ENCODE measurements at places on chromosomes 1 and 21.

DNA sequence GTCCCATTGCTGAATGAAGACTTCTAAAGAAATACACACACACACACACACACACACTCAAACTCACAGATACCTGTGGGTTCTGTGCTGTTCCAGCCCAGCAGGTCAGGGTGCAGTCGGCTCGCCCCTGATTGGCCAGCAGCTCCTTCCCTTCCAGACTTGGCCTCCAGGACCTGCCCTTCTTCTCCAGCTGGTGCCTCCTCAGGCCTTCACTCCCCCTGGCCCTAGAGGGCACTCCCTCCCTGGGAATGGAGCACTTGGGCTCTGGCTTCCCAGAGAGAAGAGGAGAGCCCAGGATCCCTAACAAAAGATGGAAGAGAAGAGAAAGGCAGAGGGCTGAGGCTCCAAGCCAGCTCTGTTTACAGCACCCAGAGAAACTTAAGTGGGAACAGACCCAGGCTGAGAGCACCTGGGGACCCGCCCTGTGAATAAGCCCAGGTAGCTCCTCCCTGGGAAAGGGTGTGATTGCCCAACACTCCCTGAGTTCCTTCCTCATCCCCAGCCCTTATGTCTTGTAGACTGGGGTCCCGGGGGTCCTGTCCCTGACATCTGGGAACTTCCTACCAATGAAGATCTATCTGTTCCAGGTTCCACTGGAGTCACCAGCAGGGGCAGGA, at the start of gene PGLYRP3:
TSS of gene PGLYRP3 (minus strand) at position 383 of the 617 bp plus-strand sequence. CDS start 2,287 bp downstream, outside the sequence.
- no peak for DNase-seq

GRCh38 chr1:160742428-160743127, 3.5 kb downstream of the SLAMF7 start:
- DNase-seq = no peak

DNA sequence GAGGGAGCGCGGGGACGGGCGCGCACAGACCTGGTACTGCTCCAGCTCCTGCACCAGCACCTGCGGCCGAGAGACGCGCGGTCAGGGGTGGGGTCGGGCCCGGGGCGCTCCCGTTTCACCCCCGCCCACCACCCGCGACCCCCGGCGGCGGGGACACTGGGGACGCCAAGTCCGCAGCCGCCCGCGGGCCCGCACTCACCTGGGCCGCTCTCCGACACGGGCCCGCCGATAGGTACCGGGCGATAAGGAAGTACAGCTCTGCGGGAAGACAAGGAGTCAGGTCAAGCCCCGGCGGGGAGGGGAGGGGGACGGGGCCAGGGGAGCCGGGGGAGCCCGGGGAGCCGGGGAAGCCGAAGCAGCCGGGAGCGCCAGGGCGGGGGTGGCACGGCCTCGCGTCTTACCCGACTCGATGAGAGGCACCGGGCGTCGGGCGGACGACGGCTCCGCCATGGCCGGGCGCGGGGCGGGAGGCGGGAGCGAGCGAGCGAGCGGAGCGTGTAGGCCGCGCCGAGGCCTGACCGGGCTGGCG, 326 bp downstream of the BRWD1 start:
- no peak for DNase-seq

DNA sequence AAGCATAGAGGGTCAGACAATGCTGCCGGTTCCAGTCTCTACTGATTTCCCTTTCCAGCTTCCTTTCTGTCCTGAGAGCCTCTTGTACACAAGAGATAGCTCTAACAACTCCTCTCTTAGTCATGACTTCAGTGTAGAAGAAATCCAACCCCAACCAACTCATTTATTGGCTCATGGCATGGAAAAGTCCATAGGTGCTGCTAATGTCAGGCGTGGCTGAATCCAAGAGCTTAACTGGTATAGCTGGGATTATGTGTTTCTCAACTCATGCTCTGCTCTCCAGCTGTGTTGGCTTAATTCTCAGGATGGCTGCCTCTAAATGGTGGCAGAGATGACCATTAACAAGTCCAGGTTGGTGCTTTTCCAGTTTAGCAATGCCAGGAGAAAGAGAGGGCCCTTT, 12.4 kb upstream of the THRAP3 start:
- DNase-seq = no peak

DNA sequence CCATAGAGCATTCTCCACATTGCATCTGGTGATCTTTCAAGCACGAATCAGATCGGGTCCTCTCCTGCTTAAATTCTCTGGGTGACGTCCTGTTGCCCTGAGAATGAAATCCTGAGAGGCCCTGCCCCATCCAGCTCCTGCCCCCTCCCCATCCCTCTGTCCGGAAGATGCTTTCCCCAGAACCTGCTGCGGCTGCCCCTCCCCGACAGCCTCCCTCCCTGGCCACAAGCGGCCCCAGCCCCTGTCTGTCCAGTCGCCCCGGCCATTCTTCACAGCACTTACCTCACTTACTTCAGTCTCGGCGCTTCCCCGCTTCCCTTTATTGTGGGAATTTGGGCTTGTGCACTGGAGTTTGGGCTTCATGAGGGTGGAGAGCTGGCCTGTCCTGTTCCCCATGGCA, 40.3 kb downstream of the TAS1R2 start:
- DNase-seq = no peak

DNA sequence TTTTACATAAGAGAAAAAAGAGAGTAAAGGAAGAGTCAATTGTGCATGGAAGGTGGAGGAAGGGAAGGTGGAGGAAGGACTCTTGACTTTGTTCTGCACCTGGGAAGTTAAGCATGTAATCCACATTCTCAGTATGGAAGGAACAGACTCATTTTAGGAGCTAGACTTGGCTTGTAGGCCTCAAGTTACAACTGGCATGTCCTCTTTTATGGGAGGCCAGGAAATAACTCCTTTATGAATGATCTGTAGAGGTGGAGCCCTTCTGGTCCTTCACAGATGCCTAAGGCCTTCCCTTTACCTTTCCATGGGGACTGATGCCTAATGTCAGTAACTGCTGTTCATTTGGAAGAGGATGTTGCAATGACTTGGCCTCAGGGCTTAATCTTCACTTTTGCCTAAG, 29.4 kb upstream of the CCSAP start:
- DNase-seq = no peak

DNA sequence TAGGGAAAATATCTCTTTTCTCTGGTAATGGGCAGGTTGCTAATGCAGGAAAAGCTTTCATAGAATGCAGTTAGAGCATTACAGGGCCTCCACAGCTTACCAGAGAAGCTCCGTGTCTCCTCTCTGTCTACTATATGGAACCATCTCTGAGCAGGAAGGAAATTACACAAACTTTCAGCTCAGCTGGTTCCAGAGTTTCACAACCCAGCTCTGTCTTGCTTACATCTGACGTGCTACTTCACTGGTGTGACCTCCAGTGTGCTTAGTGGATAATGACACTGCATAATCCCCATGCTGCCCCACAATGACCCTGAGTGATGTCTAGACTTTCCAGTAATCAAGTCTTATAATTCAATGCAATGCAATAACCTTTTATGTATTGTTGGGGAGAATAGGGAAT, 4.3 kb upstream of the FGGY start:
- DNase-seq = peak; percentile 38

DNA sequence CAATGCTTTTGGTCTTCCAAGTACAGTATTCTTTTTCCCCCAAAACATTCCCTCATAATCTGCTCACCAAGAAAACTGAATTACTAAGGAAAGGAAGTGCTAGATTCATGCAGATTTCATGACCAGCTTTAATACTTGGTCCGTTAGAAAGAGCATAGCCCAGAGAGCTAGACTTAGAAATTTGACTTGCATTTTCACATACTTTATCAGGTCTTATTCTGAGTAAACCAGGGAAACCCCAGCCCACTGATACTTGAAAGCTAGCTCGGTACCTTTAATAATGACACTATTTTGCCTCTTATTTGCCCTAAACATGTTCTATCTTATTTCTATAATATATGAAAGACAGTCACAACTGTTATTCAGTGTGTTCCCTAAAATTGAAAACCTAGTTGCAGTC, 204.5 kb downstream of the TTLL7 start:
- peak; percentile 28 for DNase-seq

DNA sequence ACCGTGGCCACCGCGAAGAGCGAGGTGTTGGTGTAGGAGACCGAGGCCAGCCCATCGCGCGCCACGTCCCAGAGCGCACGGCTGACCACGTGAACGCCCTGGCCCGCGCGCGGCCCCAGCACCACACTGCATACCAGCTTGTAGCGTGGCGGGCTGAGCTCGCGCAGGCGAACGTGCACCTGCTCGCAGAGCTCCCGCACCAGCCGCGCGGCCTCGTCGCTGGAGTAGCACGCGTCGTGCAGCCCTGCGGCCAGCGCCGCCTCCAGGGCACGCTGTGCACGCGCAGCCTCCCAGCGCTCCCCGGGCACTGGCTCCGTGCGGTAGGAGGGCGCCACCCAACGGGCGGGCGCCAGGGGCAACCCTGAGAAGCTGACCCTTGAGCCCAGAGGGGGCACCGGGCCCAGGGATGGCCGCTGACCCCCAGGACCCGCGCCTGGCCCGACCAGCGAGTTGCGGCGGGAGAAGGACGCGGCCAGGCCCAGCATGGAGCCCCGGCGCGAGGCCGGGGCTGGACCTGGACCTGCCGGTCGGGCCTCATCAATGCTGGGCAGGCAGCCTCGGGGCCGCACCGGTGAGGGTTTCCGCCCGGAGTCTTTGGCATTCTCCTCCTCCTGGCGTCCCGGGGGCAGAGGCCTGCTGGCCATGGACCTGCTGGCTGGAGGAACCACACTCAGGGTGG, 987 bp downstream of the DYNLT4 start:
- DNase-seq = no peak

- DNase-seq = no peak
Observed at GRCh38 chr1:31831397-31832378, 15.9 kb upstream of the SPOCD1 start.

DNA sequence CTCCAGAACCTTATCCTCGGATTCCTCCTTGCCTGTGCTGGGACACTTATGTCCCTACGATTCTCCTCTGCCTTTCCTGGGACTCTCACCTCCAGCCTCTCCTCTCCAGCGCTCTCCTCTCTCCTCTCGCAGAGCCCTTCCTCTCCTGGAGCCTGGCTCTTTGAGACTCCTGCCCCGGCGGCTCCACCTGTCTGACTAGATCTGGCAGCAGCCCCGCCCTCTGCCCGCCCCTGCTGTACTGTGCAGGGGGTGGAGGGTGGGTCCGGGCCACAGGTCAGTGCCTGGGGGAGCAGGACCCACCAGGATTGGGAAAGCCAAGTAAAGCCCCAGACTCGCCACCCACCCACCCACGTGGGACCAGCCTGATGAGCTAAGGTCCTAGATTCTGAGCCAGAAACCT, 1.6 kb downstream of the ELOVL1 start:
- no peak for DNase-seq

GRCh38 chr1:212955098-212955497, 4.8 kb downstream of the VASH2 start:
- peak; percentile 63 for DNase-seq

- no peak for DNase-seq
Observed at GRCh38 chr21:42545745-42546144, 32.1 kb downstream of the SLC37A1 start.

DNA sequence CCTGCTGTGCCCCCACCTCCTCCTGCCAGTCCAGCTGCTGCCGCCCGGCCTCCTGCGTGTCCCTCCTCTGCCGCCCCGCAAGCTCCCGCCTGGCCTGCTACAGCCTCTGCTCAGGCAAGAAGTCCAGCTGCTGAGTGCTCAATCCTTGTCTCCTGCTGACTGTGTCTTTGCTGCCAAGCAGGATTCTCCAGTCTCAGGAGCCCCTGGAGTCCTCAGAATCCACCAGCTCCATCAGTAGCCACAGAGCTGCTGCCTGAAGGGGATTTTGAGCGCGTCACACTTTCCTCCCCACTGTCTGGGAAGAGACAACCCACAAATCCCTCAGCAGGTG, 973 bp downstream of the KRTAP10-11 start:
- no peak for DNase-seq

- DNase-seq = peak; percentile 56
Observed at GRCh38 chr1:6601923-6602668, 573 bp downstream of the KLHL21 start.

GRCh38 chr1:40241362-40241761, 6.4 kb upstream of the TMCO2 start:
- no peak for DNase-seq

- no peak for DNase-seq
Observed at GRCh38 chr21:46317710-46318463, 5.8 kb downstream of the C21orf58 start.

DNA sequence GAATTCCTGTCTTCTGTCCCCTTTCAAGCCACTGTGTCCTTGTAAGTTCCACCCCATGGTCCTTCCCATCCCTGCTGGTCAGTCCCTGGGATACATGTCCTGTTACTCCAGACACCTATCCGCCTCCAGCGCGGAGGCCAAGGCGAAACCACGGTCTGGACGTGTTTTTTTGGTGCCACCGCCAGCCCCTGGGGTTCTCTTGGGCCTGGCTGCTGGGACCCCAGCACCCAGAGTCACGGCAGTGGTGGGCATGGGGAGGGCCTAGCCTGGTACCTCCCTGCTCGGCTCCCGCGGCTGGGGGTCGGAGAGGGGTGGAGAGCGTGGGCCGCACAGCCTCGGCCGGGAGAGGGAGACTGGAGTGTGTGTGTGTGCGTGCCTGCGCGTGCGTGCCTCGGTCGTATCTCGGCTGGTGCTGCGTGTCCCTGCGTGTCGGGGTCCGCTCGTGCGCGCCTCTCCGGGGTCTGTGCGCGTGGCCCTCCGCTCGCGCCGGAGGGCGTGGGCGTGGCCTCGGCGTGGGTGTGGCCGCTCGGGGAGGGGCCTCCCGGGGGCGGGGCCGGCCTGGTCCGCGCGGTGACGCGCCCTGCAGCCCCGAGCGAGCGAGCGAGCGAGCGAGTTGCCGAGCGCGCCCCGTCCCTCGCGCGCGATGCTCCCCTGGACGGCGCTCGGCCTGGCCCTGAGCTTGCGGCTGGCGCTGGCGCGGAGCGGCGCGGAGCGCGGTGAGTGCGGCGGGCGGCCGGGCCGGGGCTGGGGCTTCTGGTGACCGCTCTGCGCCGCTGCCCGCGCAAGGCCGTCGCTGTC, at the start of gene VWA1:
TSS of gene VWA1 (plus strand) at position 585 of the 798 bp plus-strand sequence. CDS start at position 644, 59 bp downstream.
- DNase-seq = peak; percentile 91

DNA sequence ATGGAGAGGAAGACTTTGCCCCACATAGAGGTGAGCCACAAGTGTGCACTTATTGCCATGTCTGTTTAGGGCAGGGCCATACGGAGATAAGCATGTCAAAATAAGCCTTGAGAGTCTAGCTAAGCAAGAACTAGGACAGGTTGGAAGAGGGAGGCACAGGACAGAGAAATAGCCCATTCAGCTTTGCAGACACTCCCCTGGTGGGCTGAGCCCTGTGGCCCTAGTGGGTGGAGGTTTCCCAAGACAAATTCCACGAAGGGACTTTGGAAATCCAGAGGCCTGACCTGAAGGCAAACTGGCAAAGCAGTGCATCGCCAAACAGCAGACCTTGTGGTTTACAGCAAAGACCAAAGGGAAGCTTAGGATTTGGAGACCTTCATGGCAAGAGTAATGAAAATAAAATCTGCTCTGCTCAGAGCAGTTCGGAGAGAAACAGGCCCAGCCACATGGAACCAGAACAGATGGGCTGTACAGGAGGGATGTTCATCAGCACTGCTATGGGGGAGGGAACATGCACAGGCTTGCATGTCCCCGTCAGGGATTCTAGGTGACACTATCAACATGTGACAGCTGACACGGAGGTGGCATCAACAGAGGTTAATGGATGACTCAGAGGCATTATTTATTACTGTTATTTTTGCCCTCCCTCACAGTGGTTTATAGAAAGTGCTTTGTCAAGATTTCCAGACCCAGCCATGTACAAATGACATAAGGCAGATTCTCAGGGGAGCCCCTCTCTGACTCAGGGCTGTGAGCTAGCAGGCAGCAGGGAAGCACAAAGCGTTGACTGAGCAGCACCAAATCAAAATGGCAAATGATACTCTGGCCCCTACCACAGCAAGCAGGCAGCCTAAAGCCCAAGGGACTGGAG, 90.1 kb upstream of the IRF2BP2 start:
- peak; percentile 68 for DNase-seq

- DNase-seq = no peak
Observed at GRCh38 chr1:40567825-40568224, 36.4 kb downstream of the ZNF684 start.
